HCT116 (cell line): ENCODE measurements at places on chromosomes 7 and 10.
A peak's percentile ranks its signal among the peaks of the same experiment; 100 is the strongest.

- no peak for DNase-seq
These were observed 162.1 kb downstream of the ADAM12 start for GRCh38 chr10:126226205-126226604.

- DNase-seq: peak; percentile 29
These were observed 29.6 kb downstream of the MINDY4 start for GRCh38 chr7:30800785-30801252.

GRCh38 chr7:5436003-5436678 is 12.5 kb upstream of the TNRC18 start:
- no peak for DNase-seq

DNA sequence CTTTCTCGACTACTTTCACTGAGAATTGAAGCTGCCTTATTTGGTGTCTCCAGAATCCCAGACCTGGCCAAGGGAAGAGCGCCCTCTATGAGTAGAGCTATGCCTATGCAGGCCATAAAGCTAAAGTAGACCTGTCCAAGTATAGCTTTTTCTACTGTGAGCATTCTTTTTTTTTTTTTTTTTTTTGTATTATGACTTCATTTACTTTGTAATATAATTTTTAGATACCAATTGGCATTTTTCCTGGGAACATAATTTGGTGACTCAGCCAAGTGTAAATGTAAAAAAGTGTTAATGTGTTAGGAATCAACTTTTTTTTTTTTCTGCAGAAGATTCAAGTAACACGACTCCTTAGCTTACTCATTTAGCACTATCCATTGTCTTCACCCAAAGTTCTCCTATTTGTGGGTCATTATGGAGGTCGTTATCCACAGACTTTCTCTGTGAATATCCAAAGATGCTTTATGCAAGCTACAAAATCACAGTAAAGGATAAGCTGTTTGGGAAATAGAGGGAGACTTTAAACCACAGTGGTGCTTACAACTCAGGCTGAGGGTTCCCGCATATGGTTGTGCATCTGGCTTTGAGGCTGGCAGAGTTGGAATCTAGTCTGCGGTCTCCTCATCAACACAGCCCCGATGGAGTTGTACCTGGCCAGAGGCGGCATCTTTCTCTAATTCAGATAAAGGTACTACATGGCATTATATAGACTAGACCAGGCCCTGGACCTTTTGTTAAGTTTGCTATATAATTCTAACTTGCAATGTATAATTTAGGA is 1040.2 kb upstream of the SORCS1 start:
- no peak for DNase-seq

- no peak for DNase-seq
These were observed at the start of gene CD36 for GRCh38 chr7:80637911-80638765. TSS of gene CD36 (plus strand) at chr7:80638642. CDS start at chr7:80646741, 8,099 bp downstream.

DNA sequence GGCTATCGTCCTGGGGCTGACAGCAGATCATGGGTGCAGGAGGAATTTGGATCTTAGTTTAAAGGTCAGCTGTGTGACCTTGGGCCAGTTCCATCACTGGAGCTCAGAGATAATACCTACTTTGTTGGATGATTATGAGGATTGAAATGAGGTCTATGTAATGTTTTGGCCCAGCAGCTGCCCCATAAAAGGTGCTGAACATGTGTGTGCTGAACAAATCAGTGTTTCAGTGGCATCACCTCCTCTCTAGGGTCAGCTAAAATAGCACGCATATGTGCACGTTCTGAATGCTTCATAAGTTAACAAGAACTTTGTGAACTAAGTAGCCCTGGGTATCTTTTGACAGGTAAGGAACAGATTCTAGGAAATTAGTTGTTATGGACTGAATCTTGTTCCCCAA is 84.8 kb upstream of the LRRC18 start:
- no peak for DNase-seq

DNA sequence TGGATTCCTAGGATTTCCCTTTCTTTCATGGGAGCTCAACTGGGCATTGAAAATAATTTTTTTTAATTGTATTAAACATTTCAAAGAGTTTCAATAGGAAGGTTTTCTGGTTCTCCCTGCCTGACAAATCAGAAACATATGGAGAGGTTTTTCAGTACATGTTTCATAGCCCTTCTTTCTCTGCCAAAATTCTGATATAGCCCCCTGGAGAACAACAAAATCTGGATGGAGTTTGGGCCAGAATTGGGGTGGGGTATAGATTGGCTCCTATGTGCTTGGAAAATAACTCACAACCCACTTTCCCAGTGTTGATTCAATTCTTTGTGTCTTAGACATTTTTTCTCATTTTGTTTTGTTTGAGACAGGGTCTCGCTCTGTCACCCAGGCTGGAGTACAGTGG is 24.6 kb upstream of the EIF4H start:
- no peak for DNase-seq

DNA sequence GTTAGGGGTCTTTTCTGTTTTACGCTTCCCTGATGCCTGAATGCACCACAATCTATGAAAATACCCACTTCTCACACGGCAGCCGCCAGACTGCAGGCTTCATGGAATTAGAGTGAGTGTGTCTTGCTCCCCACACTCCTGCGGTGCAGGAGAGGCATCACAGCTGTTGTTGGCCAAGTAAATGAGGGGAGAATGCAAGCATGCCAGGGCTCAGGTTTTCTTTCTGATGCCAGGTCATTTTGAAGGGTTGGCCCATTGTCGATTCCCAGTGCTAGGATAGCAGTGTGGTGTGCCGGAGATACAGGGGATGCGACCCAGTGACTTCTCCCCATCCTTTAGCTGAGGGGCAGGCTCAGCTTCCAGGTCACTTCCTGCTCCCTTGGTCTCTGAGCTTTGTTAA is 16.3 kb downstream of the CXCL12 start:
- no peak for DNase-seq

GRCh38 chr7:122304319-122304975 is at the start of gene FEZF1:
TSS of gene FEZF1 (minus strand) at chr7:122304750. CDS start at chr7:122304437, 313 bp downstream.
- peak; percentile 53 for DNase-seq

DNA sequence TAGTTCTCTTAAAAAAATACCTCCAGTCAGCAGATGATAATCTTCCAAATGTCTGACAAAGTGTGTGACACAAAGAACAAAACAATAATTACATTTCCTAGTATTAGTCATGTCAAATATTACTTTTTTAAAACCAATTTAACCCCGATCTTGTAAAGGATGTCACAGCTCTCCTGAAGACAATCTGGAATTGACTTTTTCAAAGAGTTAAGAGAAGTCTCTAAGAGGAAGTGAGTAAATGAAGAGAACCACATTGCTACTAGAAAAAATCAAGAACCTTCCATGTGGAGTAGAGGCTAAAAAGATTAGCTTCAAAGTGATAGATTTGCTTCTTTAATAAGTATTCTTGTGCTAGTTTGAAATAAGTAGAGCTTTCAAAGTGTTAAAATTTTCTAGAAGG is 218.2 kb upstream of the IMMP2L start:
- DNase-seq: no peak

DNA sequence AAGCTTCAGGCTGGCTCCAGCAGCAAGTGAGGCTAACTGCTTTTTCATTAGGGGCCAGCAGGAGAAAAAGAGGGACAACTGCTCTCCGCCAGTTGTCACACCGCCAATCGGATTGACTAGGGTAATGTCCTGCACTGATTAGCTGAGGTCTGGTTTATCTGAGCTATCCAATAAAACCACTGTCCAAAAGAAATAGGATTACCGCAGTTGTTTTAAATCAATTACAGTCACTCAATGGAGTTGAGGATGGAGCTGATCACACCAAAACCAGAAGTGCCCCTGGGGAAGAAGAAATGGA is 351.4 kb upstream of the NPVF start:
- DNase-seq: no peak

- DNase-seq: no peak
These were observed 9.6 kb upstream of the EIF5AL1 start for GRCh38 chr10:79502561-79503309.

DNA sequence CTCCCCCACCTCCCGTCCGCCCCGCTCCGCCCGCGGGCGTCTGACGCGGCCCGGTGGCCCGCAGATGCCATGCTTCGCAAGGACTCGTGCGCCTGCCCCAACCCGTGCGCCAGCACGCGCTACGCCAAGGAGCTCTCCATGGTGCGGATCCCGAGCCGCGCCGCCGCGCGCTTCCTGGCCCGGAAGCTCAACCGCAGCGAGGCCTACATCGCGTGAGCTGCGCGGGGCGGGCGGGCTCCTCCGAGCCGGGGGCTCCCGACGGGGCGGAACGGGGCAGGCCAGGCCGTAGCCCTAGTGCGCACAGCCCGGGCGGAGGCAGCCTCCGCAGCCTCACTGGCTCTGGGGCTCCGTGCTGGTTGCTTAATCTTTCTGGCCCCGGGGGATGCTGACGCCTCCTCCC is 2.8 kb downstream of the ASIC3 start:
- no peak for DNase-seq

DNA sequence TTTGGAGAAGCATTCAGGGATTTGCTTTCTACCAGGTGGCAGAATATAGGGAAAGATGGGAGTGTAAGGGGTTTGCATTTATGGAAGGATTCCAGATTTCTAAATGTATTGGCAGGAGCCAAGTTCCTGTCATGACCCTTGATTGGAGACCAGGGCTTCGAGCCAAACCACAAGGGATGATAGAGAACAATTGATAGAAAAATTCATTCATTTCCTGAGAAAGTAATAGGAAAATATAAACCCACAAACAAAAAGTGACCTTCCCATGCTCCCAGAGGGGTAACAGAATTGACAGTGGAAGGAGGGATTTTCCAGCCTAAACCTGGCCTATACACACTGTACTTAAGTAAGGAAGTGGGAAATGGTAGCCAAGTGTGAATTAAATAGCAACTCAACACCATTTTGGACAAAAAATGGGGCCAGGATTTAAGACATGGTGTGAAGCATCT is 22.4 kb upstream of the IFIT2 start:
- no peak for DNase-seq

DNA sequence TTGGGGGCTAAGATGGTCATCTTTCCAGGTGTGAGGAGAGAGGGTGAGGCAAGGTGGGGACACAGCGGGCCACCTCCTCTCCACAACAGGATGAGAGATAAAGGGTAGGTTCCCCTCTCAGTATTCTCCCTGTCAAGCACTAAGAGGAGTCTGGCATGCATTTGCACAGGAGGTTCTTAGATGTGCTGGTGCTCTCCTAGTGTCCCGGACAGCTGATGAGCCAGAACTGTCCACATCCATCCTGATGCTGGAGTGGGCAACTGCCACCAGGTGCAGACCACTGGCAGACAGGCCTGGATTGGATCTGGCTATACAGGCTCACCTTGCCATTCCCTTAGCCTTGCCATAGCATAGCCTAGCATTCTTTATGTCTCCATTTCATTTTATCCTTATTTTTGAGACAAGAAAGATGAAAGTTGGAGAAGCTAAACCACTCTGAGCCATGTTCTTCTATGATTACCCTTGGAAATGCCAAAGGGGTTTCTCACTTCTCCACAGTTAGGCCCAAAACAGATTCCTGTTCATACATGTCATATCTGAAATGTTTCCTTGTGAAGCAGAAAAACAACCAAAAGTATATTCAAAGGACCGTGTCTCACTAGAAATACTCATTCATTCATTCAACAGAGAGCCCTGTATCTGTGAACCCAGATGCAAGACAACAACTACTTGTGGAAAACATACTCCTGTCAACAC is 48.8 kb upstream of the ANTXRL start:
- no peak for DNase-seq

DNA sequence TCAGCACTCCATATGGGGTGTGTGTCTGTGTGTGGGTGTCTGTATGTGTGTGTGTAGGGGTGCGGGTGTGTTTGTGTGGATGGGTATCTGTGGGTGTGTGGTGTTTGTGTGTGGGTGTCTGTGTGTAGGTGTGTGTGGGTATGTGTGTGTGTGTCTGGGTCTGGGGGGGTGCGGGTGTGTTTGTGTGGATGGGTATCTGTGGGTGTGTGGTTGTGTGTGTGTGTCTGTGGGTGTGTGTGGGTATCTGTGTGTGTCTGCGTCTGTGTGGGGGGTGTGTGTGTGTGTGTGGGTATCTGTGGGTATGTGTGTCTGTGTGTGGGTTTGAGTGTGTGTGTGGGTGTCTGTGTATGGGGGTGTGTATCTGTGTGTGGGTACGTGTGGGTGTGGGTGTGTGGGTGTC is 148.7 kb downstream of the RGS10 start:
- DNase-seq: no peak

GRCh38 chr7:84372155-84372621 is 177.6 kb upstream of the SEMA3A start:
- DNase-seq: peak; percentile 3

GRCh38 chr7:91228927-91229558 is 35.2 kb upstream of the FZD1 start:
- DNase-seq: no peak

- DNase-seq: no peak
These were observed 4.6 kb downstream of the GNAI1 start for GRCh38 chr7:80139236-80139635.

DNA sequence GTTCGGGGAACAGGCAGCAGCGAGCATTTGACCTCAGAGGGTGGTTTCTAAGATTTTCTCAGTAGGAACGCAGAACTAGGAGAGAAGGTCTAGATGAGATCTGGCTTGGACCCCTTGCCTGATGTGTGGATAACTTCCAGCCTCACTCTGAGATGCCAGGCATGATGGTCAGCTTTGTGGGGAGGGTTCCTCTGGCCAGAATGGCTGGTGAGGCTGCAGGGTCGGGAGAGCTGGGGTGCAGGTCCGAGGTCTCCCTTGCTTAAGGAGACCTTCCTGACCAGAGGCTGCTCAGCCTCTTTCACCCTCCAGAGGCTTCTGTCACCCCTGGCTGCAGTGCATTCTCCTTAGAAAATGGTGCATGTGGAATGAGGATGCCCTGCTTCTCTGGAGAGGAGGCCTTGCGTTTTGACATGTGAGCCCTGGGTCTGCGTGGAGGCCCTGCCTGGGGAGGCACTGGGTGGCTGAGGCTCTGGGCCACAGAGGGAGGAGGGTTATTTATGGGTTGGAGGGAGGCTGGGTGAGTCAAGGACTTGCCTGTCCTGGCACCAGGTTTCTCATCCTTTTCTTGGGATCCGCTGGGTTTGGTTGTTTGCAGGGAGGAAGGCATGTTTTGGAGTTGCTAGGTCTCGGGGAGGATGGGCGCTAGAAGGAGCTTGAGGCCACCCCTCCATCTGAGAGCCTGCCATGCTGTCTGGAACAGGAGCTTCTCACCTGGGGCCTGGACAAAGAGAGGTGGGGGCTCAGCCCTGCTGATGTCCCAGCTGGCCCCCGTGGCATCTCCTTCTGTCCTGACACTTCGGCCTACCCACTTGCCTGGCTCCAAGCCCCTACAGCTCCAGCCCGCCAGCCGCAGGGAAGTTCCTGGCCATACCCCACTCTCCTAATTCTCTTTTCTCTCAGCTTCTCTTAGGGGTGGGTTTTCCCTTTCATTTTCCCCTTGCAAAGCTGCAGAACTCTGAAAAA is 3.9 kb downstream of the FAM241B start:
- DNase-seq: no peak

DNA sequence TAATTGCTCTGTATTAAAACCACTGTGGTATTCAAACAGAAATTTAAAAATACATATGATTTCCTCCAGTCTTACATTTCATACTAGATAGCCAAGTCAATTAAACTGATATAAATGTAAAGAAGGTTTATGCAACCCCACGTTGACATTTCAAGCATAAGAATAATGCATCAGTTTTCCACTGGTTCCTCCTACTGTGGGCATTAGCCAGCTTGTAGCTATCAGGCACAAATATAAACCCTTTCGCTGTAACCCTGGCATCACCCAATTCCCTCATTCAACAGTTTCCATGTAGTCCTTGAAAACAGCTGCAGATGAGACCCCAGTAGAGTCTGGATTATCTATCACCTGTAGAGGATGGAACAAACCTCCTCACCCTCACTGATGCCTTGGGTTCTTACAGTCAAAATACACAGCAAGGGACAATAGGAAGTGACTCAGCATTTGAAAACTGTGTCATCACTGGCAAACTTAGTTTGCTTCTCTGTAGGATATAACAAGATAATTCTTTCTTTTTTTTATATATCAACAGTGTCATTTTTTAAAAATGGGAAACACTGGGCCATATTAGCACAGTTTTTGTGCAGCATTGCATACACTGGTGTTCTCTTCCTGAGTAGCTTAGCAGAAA is 113.0 kb downstream of the PDE1C start:
- no peak for DNase-seq
